Activated naive CD8-positive, alpha-beta T cell treated with anti-CD3 and anti-CD28 coated beads, Interleukin-2, amount 50 U/mL, for 16 hours (primary cell): ENCODE measurements at places on chromosomes 16 and 17.

- DNase-seq: no peak
Observed at GRCh38 chr17:6393351-6393952, 41.5 kb downstream of the AIPL1 start.

- DNase-seq: no peak
Observed at GRCh38 chr17:9522074-9522473, 53.5 kb downstream of the STX8 start.

DNA sequence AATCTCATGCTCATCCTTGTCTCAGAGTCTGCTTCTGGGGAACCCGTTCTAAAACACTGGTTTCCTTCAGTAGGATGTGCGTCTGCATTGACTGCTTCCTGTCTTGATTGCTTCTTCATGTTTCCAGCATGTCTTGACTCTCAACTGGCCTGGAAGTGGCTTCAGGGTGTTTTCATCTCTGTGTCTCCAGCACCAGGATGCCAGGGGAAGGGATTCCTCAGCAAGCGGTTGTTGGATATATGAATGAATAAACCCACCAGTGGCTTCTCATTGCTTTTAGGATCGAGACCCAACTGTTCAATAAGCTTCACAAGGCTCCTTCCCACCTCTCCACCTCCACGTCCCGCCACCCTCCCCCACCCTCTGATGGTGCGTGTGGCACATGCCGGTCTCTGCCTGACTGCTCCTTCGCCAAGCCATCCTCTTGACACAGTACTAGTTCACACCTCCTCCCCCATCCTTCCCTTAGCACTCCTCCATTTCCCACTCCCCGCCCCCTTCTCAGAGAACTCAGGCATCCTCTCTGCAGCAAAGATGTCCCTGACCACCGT lies 14.1 kb upstream of the TNS4 start:
- DNase-seq: no peak

- no peak for DNase-seq
Observed at GRCh38 chr16:76235025-76235424, 42.2 kb upstream of the CNTNAP4 start.

DNA sequence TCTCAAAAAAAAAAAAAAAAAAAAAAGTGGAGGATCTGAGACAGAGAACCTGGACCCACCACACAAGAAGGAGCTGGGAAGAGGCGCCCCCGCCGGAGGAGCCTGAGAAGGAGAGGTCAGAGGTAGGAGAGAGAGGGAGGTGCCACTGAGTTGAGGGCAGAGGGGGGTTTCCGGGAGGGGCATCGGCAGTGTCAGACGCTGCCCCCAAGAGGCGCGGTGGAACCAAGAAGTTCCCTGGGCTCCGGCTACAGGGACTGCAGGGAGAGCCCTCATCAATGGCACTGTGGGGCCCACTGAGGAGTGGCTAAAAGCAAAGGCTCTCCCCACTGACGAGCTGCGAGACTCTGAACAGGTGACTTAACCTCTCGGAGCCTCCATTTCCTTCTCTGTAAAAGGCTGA lies 4.2 kb downstream of the CCDC42 start:
- no peak for DNase-seq

DNA sequence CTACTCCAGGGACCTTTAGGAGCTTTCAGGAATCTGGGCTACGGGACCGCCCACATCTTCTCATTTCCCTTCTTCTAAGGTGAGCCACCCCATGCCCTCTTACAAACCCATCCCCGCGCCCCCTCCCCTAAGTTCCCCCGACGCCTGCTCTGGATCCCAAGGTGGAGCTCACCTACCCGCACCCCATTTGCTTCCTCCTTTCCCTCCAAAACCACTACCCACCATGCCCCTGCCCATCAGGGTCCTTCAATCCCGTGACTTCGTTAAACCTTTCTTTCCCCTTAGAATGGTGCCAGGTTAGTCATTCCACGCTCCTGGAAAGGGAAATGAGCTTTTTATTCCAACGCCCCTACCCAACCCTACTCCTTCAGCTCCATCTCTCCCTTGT lies 326 bp upstream of the MTMR4 start:
- no peak for DNase-seq

GRCh38 chr16:4477966-4478365 lies 1.8 kb downstream of the HMOX2 start:
- DNase-seq: no peak

- no peak for DNase-seq
Observed at GRCh38 chr16:85690469-85691064, 1.8 kb upstream of the GINS2 start.
